Activated T-helper 1 cell treated with anti-CD3 and anti-CD28 coated beads, Interleukin-2, amount 50 U/mL, for 16 hours (primary cell): ENCODE measurements at places on chromosomes 12 and 14.

- no peak for DNase-seq
These were observed 56.5 kb upstream of the GZMB start for GRCh38 chr14:24690492-24690891.

DNA sequence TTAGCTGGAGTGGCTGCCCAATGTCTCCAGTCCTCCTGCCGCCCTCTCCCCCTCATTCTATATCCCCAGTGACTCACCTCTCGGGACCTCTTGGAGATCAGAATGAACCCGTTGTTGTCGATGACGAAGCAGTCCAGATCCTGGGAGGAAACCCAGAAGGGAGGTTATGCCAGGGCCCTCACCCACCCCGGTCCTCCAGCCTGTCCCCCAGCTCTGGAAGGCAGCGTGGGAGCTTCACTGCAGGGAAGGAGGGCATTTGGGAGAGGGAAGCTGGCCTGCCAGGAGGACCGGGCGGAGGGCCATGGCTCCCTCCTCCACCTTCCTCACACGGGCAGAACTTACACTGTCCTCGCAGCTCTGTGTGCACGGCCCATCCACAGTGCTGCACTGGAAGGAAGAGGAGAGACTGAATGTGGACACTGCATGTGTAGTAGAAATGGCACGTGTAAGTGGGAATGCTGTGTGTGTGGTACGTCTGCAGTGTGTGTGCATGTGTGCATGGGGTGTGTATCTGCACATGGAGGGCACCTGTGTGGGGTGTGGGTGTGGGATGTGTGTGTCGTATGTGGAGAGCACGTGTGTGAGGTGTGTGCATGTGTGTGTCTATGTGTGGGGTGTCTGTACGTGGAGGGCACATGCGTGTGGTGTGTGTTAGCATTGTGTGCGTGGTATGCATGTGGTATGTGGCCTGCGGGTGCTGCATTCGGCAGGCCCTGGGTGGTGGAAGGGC, 10.0 kb upstream of the LRTM2 start:
- DNase-seq, result no peak

DNA sequence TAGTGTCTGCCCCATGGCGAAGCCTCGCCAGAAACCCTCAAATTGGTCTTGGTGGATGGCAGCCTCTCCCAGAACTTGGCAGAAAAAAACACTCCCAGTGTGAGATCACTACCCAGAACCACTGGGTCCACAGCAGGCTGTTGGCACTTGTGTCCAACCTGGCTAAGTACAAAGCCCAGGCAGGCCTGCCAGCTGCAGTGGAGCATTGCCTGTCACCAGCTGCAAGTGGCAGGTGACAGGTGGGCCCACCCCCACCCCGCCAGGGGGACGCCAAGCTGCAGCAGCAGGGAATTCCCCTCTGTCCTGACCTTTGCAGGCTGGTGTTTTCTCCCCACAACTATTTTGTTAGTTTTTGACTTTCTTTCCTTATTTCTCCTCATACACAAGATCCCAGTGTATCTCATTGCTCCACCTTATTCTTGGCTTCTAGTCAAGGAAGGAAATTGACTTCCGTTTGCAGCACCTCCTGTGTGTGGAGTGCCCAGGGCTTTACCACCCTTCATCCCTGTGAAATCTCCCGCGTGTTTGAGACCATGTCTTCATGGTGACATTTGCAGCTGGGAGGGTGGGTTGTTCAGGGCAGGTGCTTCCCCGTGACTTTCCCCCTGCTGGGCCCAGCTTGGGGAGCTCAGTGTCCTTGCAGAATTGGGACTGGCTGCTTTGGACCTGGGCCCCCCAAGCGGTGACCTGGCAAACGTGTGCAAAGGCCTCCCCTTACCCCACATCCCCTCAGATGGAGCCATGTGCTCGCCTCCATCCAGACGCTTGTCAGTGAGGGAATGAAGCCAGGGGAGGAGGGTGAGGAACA, 73.8 kb upstream of the RIN3 start:
- no peak for DNase-seq

DNA sequence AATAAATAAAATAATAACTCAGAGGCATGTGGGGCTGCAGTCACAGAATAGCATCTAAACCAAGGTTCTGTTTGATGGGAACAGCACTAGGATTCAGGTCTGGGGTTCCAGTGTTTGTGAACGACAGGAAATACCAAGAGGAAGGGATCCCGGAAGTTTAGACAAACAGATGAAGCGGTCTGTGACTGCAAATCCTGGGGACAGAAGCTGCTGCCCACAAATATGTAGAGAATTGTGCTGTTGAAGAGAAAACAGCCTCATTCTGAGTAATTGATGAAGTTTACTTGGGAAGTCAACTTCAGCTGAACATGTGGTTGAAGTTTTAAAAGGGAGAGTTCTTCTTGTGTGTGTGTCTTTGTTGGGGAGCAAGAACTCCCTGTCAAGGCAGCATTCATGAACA, 98.4 kb upstream of the TBX5 start:
- DNase-seq, result no peak

GRCh38 chr14:96634481-96634880, 132.3 kb downstream of the PAPOLA start:
- DNase-seq, result no peak
